Substantia nigra (tissue), 51 donors: ENCODE measurements at places on chromosomes 2 and 18.

GRCh38 chr2:60861736-60862135, 19.6 kb upstream of the REL start:
- no peak for DNase-seq

GRCh38 chr2:105896765-105897163, 152.1 kb downstream of the NCK2 start:
- no peak for DNase-seq

DNA sequence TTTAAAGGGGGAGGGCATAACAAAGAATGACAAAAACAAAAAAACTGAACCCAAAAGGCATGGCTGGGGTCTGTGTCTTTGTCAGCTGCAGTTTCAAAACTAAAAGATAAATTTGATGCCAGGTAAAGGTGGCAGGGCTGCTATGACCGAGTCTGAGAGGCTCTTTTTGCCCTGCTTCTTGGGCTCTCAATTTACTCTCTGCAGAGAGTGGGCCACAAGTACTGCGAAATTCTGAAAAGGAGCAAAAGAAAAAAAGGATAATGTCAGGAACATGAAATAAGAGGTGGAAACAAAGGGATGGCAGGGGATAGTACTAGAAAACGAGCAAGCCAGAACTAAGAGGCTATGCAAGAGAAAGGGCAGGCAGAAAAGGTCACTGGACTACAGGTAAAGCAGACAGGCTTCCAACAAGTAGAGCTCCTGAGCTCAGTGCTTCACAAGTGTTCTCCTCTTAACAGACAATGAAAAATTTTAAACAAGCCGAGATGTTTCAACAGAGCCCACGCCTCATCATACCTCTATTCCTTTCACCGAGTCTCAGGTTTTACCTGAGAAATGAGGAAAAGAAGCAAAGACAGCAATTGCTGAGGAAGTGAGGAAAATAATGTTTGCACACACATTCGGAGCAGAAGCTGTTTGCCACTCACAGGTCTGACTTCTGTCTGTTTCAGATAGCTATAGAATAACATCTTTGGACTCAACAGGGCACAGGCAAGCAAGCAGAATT, 7.3 kb downstream of the IRS1 start:
- DNase-seq: no peak

DNA sequence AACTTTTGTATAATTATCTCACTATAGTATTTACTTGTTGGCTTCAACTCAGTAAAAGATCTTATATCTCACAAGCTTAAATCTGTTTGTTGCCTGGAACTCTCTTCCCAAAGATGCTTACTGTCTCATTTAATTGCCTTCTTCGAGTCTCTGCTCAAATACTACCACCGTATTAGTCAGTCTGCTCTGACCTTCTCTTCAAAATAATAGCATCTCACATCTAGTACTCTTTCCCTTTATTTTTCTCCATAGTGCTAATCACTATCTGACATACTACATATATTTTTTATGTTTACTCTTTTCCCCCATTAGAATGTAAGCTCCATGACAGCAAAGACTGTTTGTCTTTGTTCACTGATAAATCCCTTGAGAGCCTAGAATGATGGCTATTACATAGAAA, 10.6 kb upstream of the MPP4 start:
- DNase-seq: no peak

DNA sequence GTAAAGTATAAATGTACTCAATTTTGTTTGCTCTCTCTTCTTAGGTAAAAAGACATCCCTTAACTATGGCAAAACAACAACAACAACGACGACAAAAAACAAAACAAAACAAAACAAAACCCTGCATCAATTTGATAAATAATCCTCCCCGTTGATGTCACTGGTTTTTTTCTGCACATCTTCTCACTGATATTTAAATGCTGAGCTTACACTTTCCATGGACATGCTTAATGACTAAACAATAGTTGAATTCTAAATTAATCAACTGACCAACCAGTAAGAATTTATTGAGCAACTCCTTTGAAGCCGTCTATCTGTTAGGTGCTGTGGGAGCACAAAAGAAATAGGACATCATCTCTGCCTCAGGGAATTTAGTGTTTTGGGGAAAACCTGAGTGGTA, 20.2 kb upstream of the POLE4 start:
- DNase-seq: no peak

DNA sequence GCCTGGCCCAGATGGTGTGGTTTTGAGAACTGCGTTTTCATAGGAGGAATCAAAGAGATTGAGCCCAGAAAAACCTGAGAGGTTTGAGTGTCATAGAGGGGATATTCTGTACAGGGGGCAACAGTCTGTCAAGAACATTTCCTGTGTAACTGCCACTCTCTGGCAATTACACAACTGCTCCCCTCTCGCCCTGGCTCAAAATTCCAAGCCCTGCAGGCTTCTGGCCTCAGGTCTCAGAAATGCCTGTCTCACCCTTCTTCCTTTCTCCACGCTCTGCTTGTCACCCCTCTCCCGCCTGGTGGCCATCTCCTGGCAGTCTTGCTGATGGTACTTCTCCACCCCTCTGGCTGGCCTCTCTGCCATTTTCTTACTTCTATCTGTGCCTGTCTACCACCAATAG, 4.0 kb downstream of the VAMP5 start:
- no peak for DNase-seq

DNA sequence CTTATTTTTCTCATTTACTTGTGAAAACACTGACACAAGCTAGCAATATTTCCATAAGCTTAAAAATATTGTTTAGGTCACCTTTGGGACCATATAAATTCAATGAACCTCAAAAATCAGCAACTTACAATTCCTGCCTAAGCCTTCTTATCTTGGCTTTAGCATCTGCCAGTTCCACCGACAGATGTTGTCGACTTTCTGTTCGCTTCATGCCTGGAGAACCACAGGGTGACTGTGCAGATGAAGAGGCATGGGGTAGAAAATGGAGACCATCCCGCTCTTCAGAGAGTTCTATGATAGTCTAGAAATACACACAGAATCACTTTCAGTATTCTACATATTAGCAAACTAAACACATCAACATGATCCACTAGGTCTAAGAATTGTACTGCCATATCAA, 64.2 kb downstream of the CCDC88A start:
- no peak for DNase-seq

GRCh38 chr18:56869189-56869777, 218.1 kb downstream of the WDR7 start:
- no peak for DNase-seq

- no peak for DNase-seq
Measured at GRCh38 chr2:191538334-191538903, 139.5 kb upstream of the NABP1 start.

DNA sequence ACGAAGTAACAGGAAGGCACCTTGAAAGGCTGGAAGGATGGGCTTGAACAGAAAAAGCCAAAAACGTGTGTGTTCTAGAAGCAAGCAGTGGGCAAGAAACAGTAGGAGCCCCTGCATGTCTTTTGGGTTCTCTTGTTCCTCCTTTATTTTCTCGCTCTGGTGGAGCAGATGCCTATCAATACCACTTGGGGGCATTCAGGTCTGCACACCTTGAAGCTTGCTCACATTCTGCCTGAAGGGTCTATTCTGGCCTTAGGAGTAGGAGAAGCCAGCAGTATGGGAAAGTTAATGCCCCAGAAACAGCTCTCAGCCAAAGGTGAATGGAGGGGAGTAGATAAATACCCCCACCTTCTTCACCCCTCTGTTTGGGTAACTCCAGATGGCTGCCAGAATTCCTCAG, 204.5 kb downstream of the TXNL1 start:
- DNase-seq: no peak

DNA sequence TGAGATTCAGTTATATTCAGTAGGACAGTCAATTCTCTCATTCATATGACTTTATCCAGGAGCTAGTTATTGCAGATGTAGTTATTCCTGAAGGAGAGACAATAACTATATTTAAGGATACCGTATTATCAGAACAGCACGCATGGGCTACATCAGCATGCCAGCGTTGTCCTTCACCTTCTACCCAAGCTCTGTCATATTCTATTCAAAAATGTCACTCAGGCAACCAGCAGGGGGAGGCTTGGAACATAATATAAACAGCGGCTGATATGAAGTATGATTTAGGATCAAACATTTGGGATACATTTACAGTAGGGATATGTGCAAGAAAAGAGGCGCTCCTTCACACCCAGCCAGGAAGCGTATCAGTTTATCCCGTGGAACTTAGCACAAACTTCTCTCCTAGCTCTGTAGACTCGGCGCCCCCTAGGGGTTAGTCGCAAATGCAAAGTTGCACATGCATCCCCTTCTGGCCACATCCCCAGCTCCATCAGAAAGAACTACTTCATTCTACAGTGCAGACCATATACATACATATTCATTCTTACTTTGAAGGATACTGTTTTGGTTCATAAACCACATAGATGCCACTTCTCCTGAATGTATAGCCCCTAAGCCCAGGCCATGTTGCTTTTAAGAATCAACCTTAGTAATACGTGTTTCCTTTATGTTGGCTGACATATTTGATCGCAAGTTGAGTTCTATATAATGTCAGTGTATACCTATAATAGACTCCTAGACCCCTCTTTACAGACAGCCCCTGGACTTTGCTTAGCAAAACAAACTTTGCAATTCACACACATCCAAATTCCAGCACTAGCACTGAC, 759.4 kb downstream of the ADCYAP1 start:
- DNase-seq: peak; percentile 25

GRCh38 chr18:32968248-32968647, 195.4 kb upstream of the KLHL14 start:
- no peak for DNase-seq

DNA sequence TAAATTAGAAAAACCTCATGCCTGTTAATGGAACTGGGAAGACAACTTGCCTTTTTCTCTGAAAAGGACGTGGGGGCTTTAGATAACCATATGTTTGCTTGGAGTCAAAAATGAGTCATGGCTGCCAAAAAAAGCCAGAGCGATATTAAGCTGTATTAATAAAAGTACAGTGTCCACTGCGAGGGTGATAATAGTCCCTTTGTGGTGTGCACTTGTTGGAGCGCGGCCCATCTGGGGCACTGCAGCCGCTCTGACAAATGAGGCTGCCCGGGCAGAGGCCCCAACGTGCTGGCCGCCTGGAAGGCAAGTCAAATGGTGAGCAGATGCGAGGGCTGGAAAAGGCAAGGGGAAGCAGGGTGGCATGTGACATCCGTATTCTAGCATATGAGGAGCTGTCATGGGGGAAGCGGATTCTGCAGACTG, 103.3 kb upstream of the NCK2 start:
- peak; percentile 90 for DNase-seq

GRCh38 chr18:54551590-54551989, 39.5 kb upstream of the DYNAP start:
- DNase-seq: no peak

DNA sequence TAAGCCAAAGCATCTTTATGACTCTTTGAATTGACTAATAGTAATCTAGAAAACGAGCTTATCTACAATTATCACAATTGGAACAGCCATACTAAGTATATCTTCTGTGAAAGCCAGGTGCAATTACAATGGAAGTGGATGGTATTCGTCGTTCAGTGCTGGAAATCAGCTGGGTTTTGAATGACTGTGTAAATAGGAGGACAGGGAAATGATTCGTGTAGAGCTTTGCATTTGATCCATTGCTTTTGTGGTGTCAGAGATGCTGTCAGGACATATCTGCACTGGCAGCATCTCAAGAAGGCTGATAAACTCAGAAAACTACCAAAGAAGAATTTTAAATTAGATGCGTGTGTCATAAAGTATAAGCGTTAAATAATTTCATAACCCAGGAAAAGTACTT, 187.1 kb downstream of the ZNF407 start:
- DNase-seq: no peak

- DNase-seq: no peak
Measured at GRCh38 chr2:39266916-39267434, 23.2 kb upstream of the CDKL4 start.

GRCh38 chr2:177296040-177296439, 31.5 kb upstream of the NFE2L2 start:
- DNase-seq: no peak

- no peak for DNase-seq
Measured at GRCh38 chr2:9010866-9011265, 7.4 kb upstream of the MBOAT2 start.

- DNase-seq: no peak
Measured at GRCh38 chr18:43780782-43781340, 503.6 kb upstream of the SYT4 start.

GRCh38 chr2:121529439-121530211, 1.1 kb upstream of the RNU4ATAC start:
- peak; percentile 68 for DNase-seq

DNA sequence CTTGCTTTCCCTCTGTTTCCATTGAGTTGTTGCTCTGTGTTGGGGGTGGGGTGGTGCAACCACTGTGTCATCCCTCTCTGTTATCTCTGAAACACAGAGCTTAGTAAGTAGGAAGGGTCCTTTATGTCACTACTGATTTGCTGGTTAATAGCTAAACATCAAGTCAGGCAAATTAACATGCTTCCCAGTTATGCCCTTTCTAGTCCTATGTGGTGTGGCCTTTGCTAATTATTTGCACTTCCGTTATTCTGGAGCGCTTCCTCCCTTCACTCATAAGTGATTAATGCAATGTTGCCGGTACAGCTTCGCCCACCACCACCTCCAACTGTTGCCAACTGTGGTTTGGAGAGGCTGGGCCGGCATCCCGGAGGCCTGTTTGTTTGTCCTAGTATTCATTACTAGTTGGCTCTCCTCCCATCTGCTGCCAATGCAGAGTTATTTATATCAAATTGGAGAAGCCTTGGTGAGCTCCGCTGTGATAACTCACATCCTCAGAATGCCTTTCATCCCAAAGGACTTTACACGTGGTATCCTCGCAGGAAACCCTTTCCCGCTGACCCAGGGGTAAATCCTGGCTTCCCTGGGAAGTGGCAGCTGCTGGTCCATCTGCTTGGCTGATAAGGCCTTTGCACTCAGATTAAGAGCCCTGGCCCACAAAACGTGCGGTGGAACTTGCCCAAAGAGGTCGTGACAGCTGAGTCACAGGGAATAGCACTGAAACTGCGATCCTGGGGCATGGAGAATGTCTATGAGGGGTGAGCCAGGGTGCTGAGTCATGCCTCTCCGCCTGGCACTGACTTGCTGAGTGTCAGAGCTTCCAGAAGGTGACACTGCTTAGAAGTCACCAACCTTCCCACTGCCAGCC, 72.0 kb upstream of the ZCCHC2 start:
- peak; percentile 19 for DNase-seq

DNA sequence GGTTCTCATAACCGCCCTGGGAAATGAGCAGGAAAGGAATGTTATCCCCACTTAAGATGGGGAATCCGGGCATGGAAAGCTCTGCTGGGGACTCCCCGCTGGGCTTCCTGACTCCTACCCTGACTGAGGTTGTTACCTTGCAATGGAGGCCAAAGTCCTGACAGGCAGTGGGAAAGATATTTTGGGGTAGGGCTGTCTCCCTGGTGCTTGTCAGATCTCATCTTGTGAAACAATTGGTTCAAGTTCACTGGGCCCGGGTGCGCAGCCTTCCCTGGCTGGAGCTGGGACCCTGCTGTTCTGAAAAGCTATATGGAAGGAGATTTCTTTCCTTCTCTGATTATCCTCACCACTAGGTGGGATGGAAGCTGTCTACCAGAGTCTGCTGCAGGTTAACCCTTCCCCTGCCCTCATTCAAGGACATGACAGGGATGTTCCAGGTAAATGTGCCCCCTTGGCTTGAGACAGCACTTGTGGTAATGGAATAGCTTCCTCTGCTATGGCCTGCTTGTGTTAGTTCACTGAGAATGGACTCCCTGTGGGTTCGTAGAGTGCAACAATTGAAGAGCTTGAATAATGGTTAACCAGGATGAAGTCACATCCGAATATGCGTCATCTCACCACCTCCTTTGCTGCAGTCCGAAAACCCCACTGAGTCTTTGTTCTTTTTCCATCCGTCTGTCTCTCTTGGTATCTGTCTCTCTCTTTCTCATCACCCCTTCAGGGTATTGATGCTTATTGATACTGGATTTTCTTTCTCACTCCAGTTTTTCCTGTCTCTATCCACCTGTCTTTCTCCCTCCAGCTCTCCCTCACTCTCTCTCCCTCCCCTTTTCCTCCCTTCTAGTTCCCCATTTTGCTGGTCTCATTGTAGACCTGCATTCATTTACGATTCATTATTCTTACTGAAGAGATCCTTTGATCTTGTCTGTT, 67.8 kb upstream of the EPAS1 start:
- DNase-seq: no peak
